Stimulated activated CD4-positive, alpha-beta T cell treated with anti-CD3 and anti-CD28 coated beads, Interleukin-12 subunit alpha, Interleukin-12 subunit beta, amount 100 ng/mL, for 24 hours (primary cell): ENCODE measurements at places on chromosomes 13 and 19.

- DNase-seq: no peak
Observed at GRCh38 chr13:60986301-60986700, 429.3 kb downstream of the PCDH20 start.

DNA sequence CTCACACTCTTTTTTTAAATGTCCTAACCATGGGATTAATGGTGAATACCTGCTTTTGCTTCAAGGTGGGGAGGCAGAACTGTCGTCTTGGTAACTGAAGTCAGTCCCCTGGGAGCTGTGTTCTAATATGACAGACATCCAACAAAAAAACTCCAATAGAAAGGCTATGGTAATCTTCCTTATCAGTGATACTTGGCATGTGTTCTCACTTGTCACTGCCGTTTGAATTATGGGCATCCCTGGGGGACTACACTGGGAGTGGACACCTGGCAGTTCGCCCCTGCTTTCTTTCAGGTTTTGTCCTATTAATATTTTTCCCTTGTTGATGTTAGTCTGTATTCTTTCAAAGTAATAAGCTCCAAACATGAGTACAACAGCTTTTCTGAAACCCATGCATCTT, 252.6 kb downstream of the SLITRK5 start:
- DNase-seq: no peak

DNA sequence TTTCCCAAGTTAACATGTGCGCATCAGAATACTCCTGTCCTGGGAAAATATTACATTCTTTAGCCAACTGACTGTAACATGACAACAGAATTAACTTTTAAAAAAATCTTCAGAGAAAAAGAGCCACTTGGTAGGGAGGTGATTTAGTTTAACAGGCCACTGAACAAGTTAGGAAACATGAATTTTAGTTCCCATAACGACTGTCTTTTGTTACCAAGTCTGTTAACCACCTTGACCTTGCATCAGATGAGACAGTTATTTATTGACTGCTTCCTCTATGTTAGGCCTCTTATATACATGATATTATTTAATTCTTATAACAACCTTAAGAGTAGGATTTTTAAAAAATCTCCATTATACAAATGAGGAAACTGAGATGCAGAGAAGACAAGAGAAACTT, 268.6 kb downstream of the NDFIP2 start:
- DNase-seq: no peak

- DNase-seq: peak; percentile 41
Observed at GRCh38 chr13:74026753-74027152, 107.5 kb downstream of the KLF12 start.

GRCh38 chr19:7004313-7004931, 16.8 kb downstream of the MBD3L2B start:
- no peak for DNase-seq

- no peak for DNase-seq
Observed at GRCh38 chr19:46844067-46844489, 6.6 kb downstream of the AP2S1 start.

- no peak for DNase-seq
Observed at GRCh38 chr13:32642316-32642715, 56.1 kb downstream of the PDS5B start.

DNA sequence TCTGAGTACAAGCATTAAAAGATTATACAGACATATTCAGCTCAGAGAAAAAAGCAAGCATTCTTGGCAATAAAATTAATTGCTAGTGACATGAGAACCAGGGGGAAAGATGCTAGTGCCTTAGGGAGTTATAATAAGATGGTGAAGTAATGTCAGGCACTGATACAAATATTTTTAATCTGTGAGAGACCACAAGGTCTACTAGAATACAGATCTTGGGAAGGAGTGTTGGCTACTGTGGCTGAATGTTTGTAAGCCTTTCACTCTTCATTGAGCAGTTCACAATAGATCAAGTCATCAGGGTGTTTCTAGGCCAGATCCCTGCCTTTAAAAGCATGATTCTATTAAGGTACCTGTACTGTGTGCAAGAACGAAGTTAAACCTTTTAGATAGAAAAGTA, 16.4 kb downstream of the FREM2 start:
- DNase-seq: no peak

DNA sequence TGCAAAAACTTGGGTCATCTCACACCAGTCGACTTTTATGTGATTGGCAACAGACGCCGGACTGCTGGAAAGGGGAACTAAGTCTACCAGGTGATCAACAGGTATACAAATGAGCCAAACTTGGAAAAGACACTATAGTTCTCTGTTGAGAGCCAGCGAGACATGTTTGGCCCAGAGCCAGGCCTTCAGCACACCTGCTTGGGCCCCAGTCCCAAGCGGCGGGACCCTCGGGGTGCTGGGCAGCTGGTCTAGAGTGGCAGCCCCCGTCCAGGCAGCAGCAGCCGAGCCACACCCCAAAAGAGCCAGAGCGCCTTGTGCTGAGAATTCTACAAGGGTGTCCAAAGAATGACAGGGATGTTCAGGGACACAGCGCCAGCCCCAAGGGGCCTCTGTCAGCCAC, 28.0 kb downstream of the NAXD start:
- DNase-seq: no peak

GRCh38 chr13:23434491-23434890, 989 bp upstream of the SACS start:
- DNase-seq: no peak

GRCh38 chr19:10854350-10855089, 6.3 kb downstream of the C19orf38 start:
- DNase-seq: no peak

DNA sequence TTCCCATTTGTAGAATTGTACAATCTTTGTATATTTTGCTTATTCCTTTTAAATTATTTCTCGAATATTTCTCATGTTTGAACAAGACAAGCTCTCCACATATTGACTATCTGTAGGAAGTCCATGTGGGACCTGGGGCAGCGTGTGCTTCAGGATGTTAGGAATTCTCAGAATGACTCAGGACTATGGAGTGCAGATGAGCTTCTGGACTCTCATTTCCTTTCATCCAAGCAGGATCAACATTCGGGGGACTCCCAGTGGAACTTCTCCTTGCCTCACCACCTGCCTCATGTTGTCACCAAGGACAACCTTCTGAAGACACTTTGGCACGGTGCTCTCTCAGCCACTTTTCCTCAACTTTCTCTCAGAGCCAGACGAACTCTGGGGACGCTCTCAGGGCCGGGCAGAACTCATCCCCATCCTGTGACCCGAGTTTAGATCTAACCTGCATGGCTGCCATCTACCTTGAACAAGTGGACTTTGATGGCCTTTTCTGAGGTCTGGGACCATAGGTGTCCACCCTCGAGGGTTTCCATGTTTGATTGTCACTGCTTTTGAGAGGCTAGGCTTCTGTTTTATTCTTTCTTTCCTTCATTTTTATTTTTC, 441.7 kb downstream of the IRS2 start:
- DNase-seq: no peak

- no peak for DNase-seq
Observed at GRCh38 chr13:95234242-95234641, 67.0 kb downstream of the ABCC4 start.

- DNase-seq: no peak
Observed at GRCh38 chr19:30222992-30223865, 149.0 kb upstream of the ZNF536 start.
